COLO829 (cell line): ENCODE measurements at places on chromosomes 16 and 17.

- DNase-seq = no peak
Observed at GRCh38 chr17:38352245-38353085, 821 bp downstream of the SOCS7 start.

GRCh38 chr17:46092991-46093390, 93.9 kb downstream of the STH start:
- no peak for DNase-seq

- no peak for DNase-seq
Observed at GRCh38 chr17:4969047-4969550, 1.5 kb upstream of the SPAG7 start.

DNA sequence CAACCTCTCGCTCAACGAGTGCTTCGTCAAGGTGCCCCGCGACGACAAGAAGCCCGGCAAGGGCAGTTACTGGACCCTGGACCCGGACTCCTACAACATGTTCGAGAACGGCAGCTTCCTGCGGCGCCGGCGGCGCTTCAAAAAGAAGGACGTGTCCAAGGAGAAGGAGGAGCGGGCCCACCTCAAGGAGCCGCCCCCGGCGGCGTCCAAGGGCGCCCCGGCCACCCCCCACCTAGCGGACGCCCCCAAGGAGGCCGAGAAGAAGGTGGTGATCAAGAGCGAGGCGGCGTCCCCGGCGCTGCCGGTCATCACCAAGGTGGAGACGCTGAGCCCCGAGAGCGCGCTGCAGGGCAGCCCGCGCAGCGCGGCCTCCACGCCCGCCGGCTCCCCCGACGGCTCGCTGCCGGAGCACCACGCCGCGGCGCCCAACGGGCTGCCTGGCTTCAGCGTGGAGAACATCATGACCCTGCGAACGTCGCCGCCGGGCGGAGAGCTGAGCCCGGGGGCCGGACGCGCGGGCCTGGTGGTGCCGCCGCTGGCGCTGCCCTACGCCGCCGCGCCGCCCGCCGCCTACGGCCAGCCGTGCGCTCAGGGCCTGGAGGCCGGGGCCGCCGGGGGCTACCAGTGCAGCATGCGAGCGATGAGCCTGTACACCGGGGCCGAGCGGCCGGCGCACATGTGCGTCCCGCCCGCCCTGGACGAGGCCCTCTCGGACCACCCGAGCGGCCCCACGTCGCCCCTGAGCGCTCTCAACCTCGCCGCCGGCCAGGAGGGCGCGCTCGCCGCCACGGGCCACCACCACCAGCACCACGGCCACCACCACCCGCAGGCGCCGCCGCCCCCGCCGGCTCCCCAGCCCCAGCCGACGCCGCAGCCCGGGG, 1.3 kb downstream of the FOXC2 start:
- no peak for DNase-seq

DNA sequence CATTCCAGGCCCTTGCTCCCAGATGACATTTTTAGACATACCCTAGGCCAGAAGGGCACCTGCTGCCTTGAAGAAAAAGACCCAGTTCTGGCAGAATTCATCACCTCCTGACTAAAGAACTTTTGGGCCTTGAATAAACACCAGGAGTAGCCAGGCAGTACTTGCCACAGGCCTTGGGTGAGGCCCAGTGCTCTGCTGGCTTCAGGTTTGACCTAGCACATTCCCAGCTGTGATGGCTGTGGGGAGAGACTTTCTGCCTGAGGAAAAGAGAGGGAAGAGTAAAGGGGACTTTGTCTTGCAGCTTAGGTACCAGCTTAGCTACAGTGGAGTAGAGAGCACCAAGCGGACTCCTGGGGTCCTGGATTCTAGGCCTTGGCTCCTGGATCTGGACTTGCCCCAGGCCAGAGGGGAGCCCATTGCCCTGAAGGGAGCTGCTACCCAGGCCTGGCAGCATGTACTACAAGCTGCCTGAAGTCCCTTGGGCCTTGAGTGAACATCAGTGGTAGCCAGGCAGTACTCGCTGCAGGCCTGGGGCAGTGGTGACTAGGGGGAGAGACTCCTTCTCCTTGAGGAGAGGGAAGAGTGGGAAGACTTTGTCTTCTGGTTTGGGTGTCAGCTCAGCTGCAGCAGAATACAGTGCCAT, 44.3 kb downstream of the ABCA8 start:
- DNase-seq = no peak

DNA sequence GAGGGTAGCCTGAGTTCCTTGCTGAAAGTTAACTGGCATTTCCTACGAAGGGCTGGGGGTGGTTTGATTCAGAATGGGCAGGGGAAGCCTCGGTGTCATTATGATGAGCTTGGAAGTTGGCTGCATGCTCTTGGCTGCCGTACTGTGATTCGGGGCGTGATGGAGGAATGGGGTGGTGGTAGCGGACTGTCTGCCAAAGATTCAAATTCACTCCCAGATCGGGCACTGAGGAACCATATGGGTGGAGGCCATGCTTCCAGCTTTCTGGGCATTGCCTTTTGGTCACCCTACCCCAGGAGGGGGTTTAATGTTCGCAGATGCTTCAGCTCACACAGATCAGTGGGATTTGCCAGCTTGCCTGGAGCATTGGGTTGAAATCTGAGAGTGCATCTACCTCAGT, 492.8 kb upstream of the EEF2KMT start:
- DNase-seq = no peak

GRCh38 chr17:5562661-5563360, 21.5 kb downstream of the NLRP1 start:
- DNase-seq = no peak

DNA sequence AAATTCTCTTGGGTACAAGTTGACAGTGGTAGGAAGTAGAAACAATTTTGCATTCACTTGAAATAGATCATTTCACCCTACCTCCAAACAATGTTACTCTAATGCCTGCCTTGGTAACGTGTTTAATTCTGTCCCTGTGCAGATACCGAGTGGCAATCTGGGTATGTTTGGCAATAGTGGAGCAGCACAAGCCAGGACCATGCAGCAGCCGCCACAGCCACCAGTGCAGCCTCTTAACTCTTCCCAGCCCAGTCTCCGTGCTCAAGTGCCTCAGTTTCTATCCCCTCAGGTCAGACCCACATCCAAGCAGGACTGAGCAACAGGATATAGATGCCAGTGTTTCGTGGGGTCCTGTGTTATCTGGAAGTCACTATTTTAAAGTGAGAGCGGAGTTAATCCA, 49.3 kb downstream of the TMC6 start:
- DNase-seq = no peak

- no peak for DNase-seq
Observed at GRCh38 chr17:77499699-77500435, 359.1 kb downstream of the SEC14L1 start.

DNA sequence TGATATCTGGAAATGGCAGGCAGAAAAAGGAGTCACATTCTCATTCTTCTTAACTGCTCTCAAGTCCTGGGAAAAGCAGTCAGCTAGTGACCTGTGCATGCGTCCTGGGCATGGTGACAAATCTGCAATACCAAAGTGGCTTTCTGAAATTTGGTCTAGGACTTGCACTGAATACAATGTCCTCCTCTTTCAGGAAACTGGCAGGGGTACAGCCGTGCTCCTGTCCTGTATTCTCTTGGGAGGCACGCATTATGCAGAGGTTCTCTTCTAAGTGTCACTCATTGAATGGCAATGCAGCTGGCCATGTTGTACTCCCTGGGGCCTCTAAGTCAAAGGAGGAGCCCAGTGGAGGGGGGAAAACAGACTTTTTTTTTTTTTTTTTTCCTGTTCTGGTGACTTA, 10.6 kb downstream of the PHF12 start:
- DNase-seq = no peak

DNA sequence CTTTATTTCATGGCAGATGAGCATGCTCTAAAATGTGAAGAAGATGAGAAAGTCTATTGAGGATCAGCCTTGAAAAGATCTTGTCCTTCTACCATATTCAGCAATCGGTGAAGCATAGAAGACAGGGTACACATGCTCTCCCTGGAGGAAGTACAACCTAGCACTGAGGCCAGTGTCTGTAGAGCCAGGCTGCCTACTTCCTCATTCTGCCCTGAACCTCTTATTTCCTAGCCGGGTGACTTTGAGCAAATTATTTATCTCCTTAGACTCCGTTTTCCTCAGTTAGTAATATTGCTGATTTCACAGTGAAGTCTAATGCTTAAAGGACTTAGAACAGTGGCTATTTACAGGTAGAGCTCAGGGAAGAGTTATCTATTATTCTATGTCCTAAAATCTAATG, 58.4 kb downstream of the TMEM100 start:
- DNase-seq = no peak
